IPS DF 19.7 (cell line): ENCODE measurements at places on chromosomes 1 and 21.

DNA sequence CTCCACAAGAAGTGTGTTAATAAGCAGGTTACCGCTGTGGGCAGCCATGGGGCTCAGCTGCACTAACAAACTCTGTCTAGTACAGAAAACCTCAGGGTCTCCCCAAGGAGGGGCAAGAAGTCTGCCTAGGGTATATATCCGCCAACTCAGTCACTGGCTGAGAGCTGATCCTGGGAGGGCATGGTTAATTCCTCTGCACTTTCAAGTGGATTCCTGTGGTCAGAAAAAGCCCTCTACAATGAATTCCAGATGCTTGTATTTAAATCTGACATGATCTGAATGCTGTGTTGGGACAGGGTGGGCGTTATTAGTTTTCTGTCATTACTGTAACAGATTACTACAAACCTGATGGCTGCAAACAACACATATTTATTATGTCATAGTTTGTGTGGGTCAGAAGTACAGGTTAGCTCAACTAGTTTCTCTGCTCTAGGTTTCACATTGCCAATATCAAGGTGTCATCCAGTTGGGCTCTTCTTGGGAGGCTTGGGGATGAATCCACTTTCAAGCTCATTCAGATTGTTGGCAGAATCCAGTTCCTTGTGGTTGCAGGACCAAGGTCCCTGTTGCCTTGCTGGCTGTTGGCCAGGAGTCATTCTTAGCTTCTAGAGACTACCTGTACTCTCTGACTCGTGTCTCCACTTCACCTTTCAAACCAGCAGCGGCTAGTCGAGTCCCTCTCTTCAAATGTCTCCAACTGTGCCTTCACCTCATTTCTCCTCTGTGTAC lies 8.0 kb upstream of the SELE start:
- no peak for DNase-seq

GRCh38 chr21:38985568-38986378 lies 180.0 kb downstream of the ETS2 start:
- DNase-seq = no peak

DNA sequence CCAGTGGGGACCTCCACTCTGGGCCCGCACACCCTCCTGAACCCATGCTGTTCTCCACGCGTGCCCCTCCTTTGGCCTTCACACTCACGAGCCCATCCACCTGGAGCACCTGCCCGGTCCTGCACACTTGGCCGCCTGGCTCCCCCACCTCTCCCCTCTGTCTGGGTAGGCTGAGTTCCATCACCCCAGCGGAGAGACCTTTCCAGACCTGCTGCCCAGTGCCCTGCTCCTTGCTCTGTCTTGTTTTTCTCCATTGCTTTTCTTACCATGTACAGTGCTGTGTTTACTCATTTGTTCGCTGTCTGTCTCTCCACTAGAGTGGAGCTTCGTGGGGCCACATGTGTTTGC lies 351.0 kb upstream of the VAMP3 start:
- DNase-seq = no peak

- no peak for DNase-seq
Measured at GRCh38 chr1:9296850-9297249, 4.2 kb downstream of the SPSB1 start.

- DNase-seq = no peak
Measured at GRCh38 chr1:31577515-31578192, 1.3 kb downstream of the TINAGL1 start.

- no peak for DNase-seq
Measured at GRCh38 chr1:47840393-47841190, 156.6 kb downstream of the TRABD2B start.

GRCh38 chr1:41811051-41811795 lies 107.5 kb downstream of the HIVEP3 start:
- DNase-seq = no peak

- DNase-seq = no peak
Measured at GRCh38 chr1:57831624-57832023, 407.8 kb upstream of the DAB1 start.

DNA sequence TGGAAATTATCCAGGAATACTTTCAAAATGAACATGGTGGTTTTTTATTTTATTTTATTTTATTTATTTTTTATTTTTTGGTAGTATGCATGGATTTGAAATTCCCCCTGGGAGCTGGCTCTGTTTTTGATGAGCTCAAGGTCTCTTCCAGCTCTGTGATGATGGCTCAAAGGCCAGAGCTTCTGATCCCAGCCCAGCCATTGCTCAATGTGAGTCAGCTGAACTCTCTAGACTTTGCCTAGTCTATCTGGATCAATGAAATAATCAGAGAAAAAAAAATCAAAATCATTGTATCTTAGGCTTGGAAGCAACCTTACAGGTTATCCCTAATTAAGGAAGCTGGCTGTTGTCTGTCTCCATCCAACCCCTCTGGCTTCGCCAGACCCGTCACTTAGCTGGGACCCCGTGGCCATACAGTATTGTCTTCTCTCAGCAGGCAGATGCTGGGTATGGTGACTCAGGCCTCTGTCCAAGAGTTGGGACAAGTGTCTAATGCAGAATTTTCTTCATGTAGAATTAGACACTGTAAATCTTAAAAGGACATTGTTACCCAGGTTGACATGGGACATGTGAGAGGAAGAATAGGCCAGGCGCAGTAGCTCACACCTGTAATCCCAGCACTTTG lies 90.2 kb upstream of the LPGAT1 start:
- no peak for DNase-seq

GRCh38 chr1:162422662-162423375 lies 10.9 kb upstream of the SH2D1B start:
- no peak for DNase-seq

- no peak for DNase-seq
Measured at GRCh38 chr1:228065543-228066347, 16.8 kb upstream of the ARF1 start.

GRCh38 chr1:202037706-202038296 lies 27.4 kb downstream of the ELF3 start:
- no peak for DNase-seq
